Activated naive CD4-positive, alpha-beta T cell treated with anti-CD3 and anti-CD28 coated beads, Interleukin-2, amount 50 U/mL, for 72 hours (primary cell): ENCODE measurements at places on chromosomes 3 and 15. TPM values are rescaled to one million over a fixed set of nuclear protein-coding genes. Genes with fewer than 3 reads are reported as not detected.

DNA sequence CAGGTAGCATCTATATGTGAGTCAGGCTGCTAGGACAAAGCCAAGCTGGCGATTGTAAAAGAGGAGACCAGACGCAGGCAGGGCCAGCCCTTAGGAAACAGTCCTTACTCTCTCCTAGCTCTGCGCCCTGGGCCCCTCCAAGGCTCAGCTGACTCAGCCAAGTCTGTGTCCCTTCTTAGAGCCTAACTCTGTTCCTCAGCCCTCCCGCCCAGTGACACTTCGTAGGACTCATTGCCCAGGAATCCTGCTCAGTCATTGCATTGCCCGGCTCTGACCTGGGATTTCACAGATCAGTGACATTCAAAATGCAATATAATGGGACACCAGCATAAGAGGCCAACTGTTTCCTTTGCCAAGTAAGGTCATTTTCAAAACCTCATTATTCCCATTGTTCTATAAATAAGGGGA lies 244.2 kb downstream of the TLE3 start:
- DNase-seq = no peak

The WDR72 gene
- not detected for total RNA-seq

GRCh38 chr3:186724911-186725310 lies 7.8 kb downstream of the KNG1 start:
- no peak for DNase-seq

GRCh38 chr3:173653781-173654180 lies 256.2 kb downstream of the NLGN1 start:
- DNase-seq = no peak

The CASR gene
- total RNA-seq = not detected

- DNase-seq = no peak
These were observed 748.1 kb downstream of the NR2F2 start for GRCh38 chr15:97078591-97078990.

DNA sequence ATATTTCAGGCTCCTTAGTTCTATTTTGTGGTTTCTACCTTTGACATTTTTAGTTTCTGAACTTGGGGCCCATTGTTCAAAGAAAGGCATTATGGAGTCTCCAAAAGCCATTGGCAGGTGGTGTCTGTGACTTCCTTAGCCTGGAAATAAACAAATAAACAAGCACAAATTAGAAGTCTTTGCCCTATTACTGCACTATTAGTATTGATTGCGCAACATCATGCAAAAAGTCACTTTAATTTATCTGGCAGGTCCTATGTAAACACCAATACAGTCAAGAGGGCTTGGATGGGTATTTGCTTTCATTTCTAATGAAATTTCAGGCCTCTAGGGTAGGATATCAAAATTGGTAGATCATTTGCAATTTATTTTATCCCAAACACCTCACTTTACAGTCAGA lies 85.6 kb downstream of the LPP start:
- DNase-seq = no peak

- DNase-seq = no peak
These were observed 127.9 kb downstream of the GADL1 start for GRCh38 chr3:30766522-30766921.

DNA sequence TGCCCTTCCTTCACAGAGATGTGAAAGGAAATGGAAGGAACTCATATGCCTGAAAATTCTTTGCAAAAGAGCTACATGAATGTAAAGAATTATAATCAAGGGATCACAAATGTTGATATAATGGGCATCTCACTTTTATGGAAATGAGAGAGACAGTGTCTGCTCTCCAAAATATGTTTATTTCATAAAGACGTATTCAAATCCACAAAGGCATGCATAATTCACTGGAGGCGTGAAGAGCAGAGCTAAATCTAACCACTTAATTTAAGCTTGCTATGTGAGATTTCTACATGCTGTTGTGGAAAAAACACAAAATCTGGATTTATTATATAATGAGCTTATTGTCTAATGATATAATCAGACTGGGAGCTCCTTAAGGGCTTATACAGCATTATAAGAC lies 469.1 kb downstream of the RAP2B start:
- DNase-seq = no peak

DNA sequence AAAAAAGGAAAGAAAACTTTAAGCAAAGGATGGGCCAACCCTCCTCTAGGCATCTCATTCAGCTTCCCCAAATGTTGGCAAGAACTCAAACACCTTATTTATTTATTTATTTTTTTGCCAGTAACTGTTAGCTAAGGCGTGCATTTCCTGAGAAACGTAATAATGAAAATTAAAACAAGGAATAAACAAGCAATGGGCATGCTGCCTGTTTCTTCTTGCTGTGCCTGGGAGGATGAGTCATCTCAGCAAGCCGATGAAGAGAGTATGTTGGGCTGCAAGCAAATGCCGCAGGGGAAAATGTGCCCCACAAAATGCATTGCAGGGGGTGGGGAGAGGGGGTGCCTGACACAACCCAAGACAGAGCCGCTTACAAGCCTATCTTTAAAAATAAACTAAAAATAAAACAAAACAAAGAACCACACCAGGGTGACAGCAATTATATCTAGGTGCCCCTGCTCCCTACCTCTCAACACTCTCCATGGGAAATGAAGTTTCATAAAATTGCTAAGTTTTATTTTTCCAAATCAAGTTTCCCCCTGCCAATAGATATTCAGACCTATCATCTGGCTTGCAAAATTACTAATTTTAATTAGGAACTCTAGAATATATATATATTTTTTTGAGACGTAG lies 40.3 kb downstream of the EIF4E3 start:
- no peak for DNase-seq
